ENCODE measurements at places on chromosomes 11 and 22.
A peak's percentile ranks its signal among the peaks of the same experiment; 100 is the strongest.

DNA sequence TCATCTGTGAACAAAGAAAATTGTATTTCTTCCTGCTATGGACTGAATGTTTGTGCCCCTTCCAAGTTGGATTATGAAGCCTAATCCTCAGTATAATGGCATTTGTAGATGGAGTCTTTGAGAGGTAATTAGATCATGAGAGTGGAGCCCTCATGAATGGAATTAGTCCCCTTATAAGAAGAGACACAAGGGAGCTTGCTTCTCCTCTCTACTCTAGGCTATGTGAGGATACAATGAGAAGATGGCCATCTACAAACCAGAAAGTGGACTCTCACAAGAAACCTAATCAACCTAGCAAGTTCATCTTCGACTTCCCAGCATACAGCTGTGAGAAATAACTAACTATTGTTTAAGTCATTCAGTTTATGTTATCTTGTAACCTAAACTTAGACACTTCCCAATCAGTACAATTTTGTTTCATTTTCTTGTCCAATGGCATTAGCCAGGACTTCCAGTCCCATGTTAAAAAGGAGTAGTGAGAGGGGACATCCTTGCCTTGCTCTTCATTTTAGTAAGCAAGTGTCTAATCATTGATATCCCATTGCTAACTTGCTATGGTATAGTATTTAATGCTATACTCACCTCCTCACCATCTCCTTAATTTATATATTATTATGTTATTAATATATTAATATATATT, 45.7 kb downstream of the PDGFD start:
- no peak for DNase-seq

DNA sequence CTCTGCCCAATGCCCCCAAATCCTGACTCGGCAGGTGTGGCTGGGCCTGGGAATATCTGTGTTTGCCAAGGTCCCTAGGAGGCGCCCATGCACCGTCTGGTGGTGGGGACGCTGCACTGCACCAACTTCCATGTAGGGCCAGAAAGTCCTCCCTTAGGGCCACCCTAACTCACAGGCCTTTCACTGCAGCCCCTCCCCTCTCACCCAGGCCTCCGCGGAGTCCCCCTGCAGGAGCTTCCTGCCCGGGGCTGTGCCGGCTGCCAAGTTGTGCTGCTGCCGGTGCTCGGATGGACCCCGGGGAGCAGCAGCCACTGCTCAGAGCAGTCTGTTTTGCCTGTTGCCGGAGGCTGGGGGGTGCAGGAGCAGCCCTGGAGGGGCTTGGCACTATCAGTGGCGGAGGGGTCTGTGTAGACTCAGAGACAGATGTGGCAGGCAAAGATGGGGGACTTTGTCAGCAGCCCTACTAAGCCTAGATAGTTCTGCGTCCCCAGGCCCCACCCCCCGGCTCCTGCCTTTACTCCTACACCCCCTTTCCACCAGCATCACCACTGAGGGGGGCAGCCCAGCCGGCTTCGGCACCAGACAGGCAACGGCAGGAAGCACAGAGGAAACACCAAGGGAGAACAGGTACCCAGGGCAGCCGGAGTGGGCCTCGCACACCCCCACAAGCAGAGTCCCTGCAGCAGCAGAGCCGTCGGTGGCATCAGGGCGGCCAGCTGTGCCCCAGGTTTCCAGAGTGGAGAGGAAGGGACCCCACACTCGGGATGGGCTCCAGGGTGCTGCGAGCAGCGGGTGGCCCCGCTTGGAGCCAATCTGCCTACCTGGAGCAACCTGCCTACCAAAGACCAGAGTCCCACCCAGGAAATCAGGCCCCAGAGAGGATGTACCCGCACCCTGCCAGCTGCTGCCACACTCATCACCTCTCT, 124.3 kb downstream of the TRIM29 start:
- DNase-seq, result no peak

GRCh38 chr11:116162886-116163230, 609.9 kb downstream of the BUD13 start:
- DNase-seq, result peak; percentile 89

DNA sequence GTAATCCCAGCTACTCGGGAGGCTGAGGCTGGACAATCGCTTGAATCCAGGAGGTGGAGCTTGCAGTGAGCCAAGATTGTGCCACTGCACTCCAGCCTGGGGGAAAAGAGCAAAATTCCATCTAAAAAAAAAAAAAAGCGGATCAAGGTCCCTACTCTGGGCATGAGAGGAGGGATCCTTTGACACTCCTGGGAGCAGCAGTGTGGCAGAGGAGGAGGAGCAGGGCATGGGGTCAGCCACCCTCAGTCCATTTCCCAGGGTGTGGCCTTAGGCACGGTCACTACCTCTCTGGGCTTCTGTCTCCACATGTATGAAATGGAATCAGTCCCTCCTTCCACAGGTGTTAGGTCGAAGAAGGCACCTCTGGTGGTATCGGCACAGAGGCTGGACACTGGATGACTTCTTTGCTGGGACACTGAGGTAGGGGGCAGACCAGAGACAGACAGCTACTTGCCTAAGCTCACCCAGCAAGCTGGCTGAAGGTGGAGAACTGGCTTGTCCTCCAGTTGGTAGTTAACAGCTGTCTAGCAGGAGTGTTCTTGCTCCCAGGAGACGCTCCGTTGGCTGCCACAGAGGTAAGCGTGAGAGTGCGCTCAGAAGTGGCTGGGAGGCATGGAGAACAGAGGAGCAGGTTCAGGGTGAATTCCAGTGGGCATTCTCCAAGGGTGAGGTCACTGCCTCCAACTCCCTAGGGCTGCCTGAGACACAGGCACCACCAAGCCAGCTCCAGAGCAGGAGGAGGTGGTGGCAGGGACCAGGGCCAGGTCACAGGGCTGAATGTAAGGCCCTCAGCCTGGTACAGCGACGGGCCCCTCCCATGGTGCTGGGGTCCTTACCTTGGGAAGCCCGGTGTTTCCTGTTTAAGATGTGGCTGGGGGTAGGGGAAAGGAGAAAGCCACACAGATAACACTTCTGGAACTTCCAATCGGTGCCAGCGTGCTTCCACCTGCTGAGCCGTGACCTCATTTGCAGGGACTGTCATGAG, 19.5 kb downstream of the TXN2 start:
- DNase-seq, result peak; percentile 81

GRCh38 chr22:39254122-39254521, 9.3 kb upstream of the PDGFB start:
- no peak for DNase-seq

DNA sequence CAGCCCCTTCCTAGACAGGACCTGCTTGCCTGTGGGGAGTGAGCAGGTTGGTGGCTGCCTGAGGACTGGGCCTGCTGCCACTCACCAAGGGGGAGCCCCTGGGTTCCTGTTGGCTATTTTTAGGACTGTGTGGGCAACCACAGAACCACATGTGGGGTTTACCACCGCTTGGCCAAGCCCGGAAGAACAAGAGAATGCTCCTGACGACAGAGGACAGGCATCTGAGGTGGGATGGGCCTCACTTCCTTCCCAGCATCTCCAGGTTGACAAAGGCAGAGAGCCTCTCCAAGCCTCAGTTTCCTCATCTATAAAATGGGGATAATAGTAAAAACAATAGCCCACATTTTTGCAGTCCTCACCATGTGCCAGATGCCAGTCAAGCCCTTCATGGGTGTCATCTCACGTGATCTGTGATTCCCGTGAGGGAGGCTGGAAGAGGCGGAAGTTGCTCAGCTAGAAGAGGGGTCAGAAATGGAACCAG, 43.6 kb downstream of the LRRC32 start:
- DNase-seq, result no peak
